ENCODE measurements at places on chromosomes 3 and 15.

DNA sequence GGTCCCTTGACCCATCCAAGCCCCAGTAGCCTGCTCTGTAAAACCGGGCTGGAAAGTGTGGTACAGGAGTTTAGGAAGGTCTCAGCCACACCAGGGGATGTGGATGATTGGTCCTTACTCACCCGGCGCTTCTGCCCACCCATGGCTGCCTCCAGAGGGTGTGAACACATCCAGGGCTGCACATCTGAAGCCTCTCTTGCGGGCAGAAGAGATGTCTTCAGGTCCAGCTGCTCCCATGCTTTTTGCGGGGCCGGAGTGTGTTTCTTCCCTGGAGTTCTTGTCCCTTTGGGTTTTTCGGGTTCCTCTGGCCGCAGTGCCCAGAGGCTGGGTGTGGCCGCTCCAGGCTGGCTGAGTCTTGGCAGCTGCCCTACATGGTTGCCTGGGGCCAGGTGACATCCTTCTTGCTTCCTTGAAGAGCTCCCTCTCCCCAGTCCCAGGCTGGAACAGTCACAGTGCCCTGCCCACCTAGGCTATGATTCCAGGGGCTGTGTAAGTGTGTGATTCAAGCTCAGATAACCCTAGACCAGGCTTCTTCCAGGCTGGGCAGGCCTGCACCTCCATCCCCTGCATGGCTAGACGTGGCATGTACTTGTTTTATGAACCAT, 33.9 kb downstream of the HDAC11 start:
- DNase-seq, result no peak

GRCh38 chr15:41848631-41849030, 10.0 kb downstream of the PLA2G4B start:
- no peak for DNase-seq

DNA sequence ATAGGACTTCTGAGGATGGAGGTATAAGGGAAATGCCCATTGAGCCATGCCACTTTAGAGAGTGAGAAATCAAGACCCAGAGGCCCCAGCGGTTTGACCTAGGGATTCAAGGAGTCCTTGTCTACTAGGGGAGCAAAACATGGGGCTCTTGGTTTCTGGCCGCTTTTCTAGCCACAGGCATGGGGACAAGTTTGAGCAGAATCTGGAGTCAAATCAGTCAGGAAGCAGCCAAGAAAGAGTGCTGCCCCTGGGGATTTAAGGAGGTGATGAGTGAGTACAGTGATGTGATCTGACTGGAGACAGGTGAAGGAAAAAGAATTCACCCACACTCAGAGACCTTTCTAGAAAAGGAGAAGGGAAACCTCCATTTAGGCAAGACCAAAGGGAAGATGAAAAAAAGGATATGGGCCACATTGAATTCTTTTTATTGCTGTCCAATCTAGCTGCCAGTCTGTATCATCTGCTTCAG, 244.0 kb upstream of the TBC1D5 start:
- DNase-seq, result no peak

GRCh38 chr3:178169421-178169820, 366.8 kb upstream of the KCNMB2 start:
- DNase-seq, result no peak

GRCh38 chr15:98787194-98787593, 138.9 kb downstream of the IGF1R start:
- DNase-seq, result no peak

- no peak for DNase-seq
These were observed 453.2 kb upstream of the PROK2 start for GRCh38 chr3:72238010-72238691.

All from effector CD4-positive, alpha-beta T cell (primary cell).